LHCN-M2 (cell line): ENCODE measurements at places on chromosomes 5 and 9.

- DNase-seq: no peak
Measured at GRCh38 chr9:126783949-126784348, 20.9 kb upstream of the ZBTB43 start.

DNA sequence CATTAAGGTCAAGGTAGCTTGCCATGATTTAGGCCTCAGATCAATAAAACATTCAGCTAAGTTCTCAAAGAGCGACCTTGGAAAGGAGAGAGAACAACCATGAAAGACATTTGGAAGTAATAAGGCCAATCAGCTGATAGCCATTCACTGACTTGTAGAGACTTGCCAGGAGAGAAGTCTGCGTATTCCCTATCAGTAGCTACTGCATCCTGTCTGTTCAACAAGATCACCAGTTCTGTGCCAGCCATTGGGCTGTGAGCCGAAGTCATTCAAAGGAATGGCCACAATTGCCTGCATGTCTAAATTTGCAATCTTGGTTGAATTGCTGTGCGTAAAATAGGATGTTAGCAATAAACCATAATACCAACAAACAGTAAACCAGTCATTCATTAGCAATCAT is 219.8 kb downstream of the FBXL7 start:
- DNase-seq: no peak

DNA sequence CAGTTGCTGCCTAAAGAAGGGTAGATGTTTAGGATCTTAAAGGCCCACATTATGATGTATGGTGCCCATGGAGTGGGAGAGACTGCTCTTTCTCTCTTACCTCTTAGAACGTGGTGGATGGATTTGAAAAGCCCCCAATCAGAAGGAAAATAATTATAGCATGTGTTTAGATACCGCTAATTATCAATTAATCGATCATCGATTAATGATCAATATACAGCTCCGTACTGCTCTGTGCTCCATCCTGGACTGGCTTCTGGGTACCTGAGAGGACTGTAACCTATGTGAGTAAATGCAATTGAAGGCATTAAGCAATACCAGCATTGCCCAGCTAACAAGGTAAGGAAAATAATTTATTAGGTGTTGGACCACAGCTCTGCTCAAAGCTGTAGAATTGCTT is 149.1 kb downstream of the MAST4 start:
- no peak for DNase-seq

DNA sequence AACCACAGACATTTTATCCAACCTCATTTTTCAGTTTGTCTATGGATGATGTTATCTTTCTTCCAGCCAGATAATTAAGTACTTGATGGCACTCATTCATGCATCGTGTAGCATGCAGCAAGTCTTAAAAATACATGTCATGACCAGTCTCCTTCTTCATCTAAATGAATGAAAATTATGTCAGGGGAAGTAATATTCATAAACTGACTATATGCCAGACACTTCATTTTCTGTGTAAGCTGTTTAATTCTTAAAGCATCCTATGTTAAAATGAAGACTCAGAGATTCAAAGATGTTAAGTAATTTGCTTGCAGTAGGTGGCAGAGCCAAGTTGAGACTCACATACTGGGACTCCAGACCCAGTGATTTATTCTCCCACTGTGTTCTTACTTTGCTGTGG is 181.7 kb upstream of the CD180 start:
- no peak for DNase-seq

- no peak for DNase-seq
Measured at GRCh38 chr5:149054416-149054815, 8.4 kb downstream of the SH3TC2 start.
